ENCODE measurements at places on chromosomes 1 and 21.

DNA sequence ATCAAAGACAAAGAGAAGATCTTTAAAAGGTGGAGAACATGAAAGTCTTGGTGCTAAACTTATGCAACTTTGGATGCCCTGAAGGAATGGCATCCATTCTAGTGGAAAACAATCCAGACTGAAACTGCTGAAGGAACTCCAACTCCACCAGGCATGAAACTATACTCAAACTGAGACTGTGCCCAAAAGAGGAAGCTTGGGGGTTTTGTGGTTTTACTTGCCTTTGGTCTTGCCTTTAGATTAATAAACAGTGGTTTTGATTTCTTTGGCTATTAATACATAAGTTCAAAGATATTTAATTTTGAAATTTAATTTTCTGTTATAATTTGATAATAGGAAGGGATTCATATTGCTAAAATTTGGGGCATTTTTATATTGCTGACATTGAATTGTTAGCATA, 17.4 kb upstream of the SLC30A10 start:
- no peak for DNase-seq

DNA sequence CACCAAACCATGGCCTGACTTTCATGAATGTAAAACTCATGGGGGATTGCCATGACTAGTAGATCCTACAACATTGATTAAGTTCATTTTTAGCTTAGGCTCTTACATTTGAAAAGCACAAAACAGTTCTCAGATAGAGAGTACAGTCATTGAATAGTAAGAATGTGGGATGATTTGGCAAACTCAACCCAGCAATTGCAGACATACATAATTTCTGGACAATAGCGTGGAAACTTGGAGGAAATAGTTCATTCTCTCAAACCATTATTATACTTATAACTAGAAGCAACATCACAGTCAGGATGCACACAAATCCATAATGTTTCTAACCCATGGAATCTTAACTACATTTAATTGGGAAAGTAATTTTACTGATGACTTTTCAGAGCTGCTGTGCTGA, 598.2 kb downstream of the LMO4 start:
- no peak for DNase-seq

DNA sequence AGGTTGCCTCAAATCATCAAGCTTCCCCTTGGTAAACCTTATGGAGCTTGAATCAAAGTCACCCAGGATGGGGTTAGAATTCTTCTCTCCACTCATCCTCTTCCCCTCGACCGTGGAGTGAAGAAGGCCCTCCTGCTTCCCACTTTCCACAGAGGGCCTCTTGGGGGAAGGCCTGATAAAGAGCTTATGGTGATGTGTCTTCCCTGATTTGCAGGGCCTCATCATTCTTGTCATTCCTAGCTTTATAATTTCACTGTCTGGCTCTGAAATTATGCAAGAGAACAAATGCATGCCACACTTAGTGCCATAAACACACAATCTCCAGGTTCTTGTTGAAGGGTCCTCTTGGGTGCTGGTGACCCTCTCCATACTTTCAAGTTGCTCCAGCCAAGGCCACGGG, 101.2 kb downstream of the HMGB4 start:
- DNase-seq: no peak

DNA sequence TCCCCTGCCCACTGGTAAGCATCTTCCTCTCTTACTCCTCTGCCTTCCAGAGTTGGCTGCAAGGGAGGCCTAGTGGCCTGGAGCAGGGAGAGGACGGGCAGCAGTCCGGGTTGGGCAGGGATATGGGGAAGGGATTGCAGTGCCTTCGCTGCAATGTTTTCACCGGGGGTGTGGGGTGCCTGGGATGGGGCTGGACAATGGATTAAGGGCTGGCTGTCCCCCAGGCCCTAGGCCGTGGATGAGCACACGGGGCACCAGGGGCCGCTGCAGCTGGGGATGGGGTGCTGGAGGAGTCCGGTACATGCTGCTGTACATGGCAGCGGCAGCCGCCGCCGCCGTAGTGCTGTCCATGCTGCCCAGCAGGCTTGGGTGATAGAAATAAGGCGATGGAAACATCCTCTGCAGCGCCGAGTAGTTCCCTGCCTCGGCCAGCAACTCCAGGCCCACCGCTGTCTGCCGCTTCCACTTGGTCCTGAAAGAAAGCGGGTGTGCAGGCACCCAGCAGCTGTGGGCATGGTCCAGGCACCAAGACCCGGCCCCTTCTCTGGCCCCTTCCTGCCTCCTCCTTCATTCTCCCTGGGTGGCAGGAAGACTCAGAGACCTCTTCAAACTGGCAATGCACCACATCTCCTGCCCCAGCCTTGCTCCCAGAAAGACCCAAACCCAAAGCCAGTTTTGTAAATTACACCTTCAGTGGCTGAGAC, 4.8 kb downstream of the BARHL2 start:
- DNase-seq: no peak

DNA sequence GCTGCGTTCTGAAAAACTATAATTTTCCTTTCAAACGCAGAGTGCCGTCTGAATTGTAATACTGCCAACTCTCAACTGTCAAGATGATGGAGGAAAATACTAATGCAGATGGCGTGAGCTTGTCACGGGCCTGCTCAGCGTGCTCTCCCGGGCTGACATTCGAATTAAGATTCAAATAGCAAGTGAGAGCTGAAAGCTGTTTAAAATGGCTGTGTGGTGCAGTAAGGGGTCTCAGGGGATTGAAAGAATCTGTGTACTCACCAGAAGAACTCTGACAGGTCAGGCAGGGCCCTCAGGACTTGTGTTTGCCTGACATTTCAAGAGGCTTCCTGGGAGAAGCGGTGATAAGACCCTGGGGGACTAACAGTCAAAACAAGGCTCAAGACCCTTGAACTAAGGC, 33.1 kb downstream of the ZMYND12 start:
- no peak for DNase-seq

All from right renal cortex interstitium (tissue), 3 donors.